ENCODE measurements at places on chromosomes 11 and 22.

- no peak for DNase-seq
Observed at GRCh38 chr11:57134284-57134683, 47.5 kb upstream of the LRRC55 start.

- DNase-seq, result no peak
Observed at GRCh38 chr22:47143249-47143938, 380.9 kb downstream of the TBC1D22A start.

- no peak for DNase-seq
Observed at GRCh38 chr22:25403284-25403810, 161.1 kb upstream of the GRK3 start.

DNA sequence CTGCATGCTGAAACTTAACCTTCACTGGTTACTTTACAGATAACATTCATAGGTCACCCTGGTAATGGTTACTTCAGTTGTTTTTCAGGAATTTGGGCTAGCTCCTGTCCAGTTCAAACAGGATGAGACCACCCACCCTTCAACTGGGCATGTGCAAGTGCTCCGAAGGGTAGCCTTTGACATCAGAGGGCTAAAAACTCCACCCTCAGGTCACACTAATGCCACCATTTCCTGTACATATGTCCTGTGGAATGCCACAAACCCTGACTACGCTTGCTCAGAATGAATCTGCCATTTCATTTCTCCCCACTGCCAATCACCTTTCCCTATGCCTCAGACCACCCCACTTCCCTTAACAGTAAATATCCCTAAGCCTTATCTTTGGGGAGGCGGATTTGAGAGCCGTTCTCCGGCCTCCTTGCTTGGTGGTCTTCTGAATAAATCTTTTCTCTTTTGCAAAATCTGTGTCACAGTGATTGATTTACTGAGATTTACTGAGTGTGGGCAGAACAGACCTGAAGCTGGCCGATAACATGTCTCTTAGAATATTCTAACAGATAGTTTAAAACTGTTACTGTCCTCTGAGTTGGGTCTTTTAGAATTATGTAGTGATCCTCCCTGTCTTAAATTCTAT is 25.4 kb upstream of the FXYD2 start:
- no peak for DNase-seq
